ENCODE measurements at places on chromosomes 4 and X.

DNA sequence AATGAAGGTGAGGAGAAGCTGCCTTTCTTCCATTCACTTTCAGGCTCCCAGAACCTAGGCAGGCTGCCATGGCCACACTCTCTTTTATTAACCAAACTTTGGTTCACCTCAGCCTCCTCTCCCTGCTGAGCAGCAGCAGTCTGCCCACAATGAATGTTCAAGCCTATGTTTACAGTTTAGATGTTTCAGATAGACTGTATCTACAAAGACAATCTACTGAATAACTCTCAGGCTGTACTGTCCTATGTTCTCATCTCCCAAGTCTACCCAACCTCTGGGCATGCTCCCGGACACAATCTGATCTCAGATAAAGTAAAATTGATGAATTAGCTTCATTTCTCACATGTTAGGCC is 59.2 kb upstream of the TMEM164 start:
- no peak for DNase-seq

DNA sequence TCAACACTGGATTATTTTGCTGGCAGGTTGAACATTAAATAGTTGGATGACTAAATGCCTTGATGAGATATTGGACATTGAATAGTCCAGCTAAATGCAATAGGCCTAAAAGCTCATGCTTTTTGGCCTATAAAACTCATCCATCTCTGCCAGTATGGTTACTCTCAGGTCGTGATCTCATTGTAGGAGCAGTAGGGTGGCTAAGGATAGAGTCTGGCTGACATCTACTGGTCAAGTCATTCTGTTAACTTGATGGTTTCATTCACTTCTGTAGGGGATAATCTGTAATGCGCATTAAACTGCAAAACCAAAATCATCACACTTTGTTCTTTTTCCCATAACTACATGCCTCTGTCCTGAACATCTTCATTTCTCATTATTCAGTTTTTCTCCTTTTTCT is 227.0 kb downstream of the DKK2 start:
- no peak for DNase-seq

DNA sequence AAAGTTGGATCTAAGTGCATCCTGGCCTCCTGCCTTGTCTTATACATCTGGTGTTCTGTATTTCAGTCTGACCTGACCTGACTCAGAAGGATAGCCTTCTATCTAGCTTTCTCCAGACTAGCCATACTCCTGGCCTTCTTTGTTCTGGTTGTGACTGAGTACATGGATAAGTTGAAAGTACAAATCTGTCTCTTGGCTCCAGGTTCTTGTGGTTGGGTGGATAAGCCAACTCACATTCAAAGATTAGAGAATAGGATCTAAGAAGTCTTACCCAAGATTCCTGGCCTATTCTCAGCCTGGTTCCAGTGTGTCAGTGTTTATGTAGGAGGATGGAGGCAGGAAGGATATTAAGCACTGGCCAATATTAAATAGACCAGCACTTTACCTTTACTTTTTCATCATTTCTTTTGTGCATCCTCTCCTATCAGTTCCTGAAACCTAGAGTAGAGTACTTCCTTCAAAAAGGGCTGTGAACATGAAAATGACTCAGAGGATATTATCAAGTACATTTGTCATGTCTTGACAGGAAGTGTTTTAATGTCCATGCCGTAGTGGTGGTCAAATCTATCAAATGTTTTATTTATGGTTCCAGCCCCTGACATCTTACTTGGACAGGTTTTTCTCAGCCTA is 123.5 kb downstream of the IL15 start:
- DNase-seq = no peak

DNA sequence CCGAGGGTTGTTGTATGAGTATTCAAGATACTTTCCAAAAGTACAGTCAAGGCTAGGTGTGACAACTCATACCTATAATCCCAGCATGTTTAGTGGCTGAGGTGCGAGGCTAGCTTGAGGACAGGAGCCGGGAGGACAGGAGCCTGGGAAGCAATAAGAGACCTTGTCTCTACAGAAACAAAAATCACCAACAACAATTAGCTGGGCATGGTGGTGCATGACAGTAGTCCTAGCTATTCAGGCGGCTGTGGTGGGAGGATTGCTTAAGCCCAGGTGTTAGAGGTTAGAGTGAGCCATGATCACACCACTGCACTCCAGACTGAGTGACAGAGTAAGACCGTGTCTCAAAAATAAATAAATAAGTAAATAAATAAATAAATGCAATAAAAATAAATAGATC is 91.6 kb downstream of the TLL1 start:
- DNase-seq = no peak

DNA sequence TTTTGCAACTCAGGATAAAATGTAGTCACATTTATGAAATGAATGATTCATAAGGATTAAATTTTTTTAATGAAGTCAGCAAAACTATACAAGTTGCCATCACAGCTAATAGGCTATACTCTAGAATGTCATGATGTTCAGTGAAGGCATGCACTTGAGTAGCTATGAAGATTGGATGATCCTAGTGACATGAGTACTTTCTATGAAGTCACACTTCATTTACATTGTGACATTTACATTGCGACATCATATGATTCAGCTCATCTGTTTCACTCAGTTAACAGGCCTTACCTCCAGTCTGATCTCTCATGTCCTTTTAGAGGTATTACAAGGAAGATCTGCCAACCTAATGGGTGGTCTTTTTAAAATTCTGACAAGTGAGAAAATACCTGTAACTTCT is 82.7 kb upstream of the FGF13 start:
- no peak for DNase-seq

GRCh38 chr4:184383497-184384055 is 90.8 kb downstream of the IRF2 start:
- DNase-seq = no peak

DNA sequence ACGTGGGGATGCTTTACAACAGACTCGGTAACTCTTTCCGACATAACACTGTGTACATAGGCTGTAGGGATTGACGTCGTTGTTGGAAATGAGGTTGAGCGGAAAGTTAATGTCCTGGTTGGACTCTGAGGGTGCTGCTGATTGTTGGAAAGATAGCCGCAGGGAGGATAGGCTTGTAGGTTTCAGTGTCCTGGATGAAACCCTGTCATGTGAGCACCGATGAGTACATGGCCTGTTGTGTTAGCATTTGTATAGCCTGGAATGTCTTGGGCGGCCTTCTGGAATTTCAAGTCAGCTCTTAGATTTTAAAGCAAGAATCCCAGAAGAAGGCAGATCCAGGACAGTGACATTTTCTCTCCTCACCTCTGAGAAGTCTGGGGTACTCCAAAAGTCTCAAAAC is 63.3 kb downstream of the TBC1D14 start:
- no peak for DNase-seq

DNA sequence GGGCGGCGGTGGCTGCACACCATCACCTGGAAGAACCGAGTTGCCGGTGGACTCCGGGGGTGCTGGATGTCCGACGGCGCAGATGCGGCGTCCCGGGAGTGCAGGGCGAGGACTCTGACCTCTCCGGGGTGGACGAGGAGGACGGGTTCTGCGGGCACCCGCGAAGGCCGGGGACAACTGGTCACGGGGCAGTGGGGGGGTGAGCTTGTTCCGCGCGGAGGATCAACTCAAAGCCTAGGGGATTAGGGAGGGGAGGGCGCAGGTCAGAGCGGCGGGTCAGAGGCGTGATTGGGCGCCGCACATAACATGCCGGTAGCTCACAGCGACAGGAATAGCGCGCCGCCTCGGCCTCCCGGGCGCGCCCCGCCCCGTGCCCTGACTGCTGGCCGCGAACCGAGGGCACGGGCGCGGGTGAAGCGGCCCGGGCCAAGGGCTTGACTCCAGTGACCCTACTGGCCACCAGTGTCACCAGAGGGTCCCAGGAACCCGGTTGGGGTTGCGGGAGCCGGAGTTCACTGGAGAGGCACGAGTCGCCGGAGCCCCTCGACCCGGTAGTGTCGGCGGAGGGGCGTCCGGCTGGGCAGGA is at the start of gene KLHL34:
Gene KLHL34 (minus strand): TSS at position 179 of the 586 bp plus-strand sequence. CDS start 542 bp downstream, outside the sequence.
- DNase-seq = no peak

DNA sequence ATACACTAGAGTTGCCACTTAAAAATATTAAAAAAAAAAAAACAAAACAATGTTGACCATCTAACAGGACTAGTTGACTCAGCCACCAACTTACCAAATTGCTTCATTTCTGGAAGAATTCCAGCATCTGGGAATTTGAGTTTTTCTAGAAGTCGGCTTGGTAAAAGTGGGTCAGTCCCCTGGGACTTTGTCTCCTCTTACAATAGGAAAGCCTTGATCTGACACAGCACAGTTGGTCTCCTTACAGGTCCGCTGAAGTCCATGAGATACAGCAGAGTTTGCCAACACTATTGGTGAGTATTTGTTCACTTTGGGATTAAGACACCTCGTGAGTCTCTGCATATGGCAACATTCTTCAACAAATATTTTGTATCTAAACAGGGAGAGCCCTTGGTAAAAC is 18.2 kb upstream of the DDIT4L start:
- DNase-seq = no peak

Data from frontal cortex (tissue), 4 donors.